Memory B cell (primary cell): ENCODE measurements at places on chromosomes 6 and 20.

- DNase-seq: no peak
These were observed 365.9 kb upstream of the AGPAT4 start for GRCh38 chr6:161639772-161640171.

DNA sequence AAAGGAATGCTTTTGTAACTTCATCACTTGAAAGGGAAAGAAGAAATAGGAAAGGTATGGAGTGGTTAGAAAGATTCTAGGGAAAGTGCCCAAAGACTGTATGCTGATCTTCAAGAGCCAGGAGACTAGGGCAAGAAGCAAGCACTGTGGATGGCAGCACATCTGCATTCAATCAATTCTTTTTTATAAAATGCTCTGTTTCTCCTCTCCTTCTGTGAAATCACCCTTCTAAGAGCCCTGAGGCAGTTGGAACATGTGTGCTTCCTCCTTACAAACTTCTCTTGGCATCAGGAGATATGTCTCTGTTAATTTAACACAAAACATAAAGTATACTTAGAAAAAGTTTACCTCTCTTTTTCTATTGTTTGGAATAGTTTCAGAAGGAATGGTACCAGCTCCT is 1162.2 kb upstream of the GJE1 start:
- no peak for DNase-seq

DNA sequence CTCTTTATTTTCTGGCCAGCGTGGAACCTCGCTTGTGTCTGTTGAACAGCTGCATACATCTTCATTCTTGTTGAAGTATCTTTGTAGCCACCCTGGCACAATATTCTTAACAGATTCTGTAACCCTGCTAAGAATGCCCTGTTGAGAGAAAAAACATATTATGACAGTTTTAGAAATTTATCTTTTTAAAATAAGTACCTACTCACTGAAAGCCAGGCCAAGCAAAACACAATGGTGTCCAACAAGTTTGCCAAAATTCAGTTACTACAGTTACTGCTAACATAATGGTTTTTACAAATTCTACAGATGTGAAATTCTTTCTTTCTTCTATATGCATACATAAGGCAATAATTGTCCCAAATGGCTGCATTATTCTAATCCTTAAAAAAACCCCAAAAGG is 18.2 kb downstream of the NUP153 start:
- DNase-seq: no peak

DNA sequence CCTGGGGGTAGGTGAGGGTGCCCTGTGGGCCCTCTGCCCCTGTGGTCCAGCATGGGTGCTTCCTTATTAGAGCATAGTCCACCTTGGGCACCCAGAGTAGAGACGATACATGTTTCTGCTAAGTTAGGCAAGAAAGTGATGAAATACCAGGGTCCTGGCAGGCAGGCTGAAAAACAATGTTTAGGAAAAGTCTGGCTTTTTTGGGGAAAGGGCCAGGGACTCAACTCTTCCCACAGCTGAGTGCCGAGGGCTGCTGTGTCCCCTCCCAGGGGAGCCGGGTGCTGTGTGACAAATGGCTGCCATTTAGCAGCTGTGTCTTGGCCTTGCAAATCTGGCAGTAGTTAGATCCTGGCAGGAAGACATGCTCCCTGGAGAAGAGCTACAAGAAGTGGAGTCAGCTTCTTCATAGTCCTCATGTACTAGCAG is 61.5 kb downstream of the RREB1 start:
- no peak for DNase-seq

- DNase-seq: no peak
These were observed 638.4 kb downstream of the MAFB start for GRCh38 chr20:40050596-40050995.

GRCh38 chr20:38999217-38999616 is 37.1 kb downstream of the DHX35 start:
- DNase-seq: no peak

GRCh38 chr6:118705544-118706491 is 54.4 kb upstream of the CEP85L start:
- no peak for DNase-seq

GRCh38 chr6:160031871-160032270 is 63.0 kb downstream of the IGF2R start:
- DNase-seq: no peak

- DNase-seq: no peak
These were observed 84.4 kb downstream of the SYNE1 start for GRCh38 chr6:152552616-152553209.

- no peak for DNase-seq
These were observed 469 bp downstream of the TFAP2C start for GRCh38 chr20:56629464-56630085.

- no peak for DNase-seq
These were observed 96.2 kb downstream of the PSMG4 start for GRCh38 chr6:3355011-3355357.

- no peak for DNase-seq
These were observed 627.4 kb downstream of the CDH26 start for GRCh38 chr20:60585651-60586050.

GRCh38 chr6:45605971-45606370 is 228.2 kb upstream of the SUPT3H start:
- no peak for DNase-seq

DNA sequence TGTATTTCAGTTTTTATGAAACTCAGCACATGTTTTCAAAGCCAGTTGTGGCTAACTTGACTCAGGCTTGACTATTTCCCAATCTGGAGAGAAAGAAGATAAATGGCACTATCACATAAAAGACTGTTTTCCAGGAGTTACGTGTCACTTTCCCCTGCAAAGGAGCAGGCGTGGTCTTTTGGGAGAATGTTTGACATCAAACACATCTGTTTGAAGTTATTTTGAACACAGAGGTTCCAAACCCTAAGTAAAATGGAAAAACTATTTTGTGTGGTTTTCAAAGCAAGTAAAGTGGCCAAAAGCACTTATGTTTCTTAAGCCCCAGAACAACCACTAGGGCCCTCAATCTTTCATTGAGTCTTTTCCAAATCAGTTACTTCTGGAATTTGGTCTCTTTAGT is 89.7 kb downstream of the FOXF2 start:
- no peak for DNase-seq

DNA sequence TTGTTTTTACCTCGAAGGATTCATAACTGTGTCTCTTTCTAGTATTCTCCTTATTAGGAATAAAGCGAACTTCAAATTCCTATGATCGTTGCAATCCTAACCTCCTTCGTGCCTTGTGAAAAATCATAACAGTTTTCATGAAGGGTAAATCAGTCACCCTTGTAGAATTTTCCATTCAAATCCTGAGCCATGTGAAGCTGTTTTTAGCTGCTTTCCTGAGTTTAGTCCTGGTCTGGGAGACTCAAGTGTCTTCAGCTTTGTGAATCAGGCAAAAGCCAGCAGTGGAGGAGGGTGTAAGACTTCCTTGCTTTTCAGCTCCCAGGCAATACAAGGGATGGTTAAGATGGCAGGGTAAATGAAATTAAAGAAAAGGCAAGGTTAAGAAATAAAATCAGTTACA is 24.3 kb downstream of the GCNT2 start:
- no peak for DNase-seq

- DNase-seq: no peak
These were observed 1.3 kb downstream of the KCNQ2 start for GRCh38 chr20:63471002-63471716.

- no peak for DNase-seq
These were observed 796.5 kb downstream of the PRIM2 start for GRCh38 chr6:58113960-58114359.

DNA sequence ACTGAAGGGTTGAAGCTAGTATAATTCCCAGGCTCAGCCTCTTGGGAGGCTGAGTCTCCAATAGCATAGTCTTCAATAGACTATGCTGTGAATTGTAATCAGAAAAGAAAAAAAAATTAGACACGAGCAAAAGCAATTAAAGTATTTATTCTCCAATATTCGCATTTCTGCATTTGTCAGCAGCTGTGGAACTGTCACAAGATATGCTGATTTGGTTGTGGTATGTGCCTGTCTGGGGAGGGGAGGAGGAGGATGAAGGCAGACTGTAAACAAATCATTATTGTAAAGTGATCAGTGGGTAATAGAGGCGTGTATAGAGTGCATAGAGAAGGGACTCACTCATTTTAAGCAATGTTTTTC is 10.1 kb upstream of the BICRAL start:
- no peak for DNase-seq

GRCh38 chr6:7993952-7994351 is 70.2 kb downstream of the BLOC1S5 start:
- DNase-seq: no peak

GRCh38 chr6:32658268-32658897 is 8.1 kb downstream of the HLA-DQB1 start:
- no peak for DNase-seq

- no peak for DNase-seq
These were observed 10.7 kb downstream of the PEDS1 start for GRCh38 chr20:50142812-50143211.

- DNase-seq: no peak
These were observed 75.2 kb upstream of the MYL9 start for GRCh38 chr20:36466089-36466488.

DNA sequence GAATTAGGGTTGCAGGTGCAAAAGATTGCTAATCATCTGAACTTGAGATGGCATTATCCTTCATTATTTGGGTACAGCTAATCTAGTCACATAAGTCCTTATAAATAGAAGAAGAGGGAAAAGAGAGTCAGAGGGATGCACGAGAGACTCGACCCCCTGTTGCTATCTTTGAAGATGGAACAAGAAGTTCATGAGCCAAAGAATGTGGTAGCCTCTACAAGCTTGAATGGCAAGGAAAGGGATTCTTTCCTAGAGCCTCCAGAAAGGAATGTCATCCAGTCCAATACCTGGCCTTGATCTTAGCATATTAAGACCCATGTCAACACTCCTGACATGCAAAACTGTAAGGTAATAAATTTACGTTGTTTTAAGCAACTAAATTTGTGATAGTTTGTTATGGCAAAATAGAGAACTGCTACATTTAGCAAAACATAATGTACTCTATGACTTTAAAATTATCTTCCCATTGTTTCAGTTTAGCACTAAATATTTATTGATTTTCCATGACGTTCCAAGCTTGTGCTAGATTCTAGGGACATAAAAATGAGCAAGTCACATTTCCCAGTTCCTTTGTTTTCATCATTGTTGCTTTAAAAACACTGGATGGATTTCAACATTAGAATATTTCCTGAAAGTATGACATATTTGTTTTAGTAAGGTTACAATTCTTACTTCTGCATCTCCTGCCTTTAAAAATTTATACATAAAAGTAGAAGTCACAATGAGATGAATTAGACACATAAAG is 12.7 kb downstream of the MANEA start:
- DNase-seq: no peak

DNA sequence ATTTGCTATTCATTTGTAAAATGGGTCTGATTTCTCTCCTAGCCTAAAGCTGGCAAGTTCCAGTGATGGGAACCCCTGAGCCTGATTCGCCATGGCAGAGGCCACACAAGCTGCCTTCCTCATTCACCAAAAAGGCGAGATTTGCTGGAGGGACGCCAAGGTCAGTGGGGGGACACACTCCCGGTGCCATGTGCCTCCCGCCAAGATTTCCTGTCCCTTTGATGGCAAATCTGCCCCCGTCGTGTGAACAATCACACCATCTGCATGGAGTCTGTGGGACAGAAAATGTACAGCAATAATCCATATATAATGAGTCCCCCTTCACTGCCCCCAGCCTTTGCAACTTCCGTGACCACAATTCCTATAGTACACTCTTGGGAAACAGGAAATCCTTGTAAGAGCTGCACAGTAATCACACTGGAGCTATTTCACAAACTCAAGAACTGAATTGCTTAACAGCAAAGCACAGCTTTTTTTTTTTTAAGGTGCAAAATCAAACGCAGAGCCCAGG is 15.7 kb upstream of the IGF2R start:
- DNase-seq: no peak
